ENCODE measurements at places on chromosomes 1 and 21. TPM values are rescaled to one million over a fixed set of nuclear protein-coding genes. Genes with fewer than 3 reads are reported as not detected.

DNA sequence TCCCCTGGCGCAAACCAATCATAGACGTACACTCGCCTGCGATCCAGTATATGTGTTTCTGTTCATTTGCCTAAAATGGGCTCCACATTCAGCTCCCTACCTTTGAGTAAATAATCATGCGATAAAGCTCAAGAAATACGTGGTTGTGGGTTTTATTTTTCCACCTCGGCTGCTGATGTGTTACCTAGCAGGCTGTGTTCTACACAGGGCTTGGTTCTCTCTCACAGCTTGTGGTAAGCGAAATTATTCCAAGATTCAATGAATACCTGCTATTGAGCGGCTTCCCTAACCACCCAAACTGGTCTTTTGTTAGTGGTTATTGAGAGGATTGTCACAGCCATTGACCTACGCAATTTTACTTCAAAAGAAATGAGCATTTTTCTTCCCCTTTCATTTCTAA, 180.2 kb downstream of the PBX1 start:
- no peak for DNase-seq

DNA sequence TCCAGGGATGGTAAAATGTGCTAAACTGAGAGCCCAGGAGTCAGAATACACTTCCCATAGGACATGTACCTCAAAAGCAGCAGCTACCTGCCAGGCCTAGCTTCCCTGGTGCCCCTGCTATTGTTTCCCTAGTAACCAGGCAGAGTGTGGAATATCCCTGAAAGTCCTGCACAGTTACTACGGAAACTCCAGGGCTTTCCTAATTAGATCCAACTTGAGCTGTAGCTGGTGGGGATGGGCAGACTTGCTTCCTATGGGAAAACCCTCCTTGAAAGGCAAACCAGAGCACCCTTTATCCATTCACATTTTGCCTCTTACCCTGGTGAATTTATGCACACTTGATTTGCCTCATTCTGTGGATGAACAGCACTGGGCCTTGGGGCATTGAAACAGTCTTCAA, 559.9 kb upstream of the PBX1 start:
- DNase-seq, result no peak

GRCh38 chr1:111879081-111879480, 110.4 kb downstream of the KCND3 start:
- no peak for DNase-seq

DNA sequence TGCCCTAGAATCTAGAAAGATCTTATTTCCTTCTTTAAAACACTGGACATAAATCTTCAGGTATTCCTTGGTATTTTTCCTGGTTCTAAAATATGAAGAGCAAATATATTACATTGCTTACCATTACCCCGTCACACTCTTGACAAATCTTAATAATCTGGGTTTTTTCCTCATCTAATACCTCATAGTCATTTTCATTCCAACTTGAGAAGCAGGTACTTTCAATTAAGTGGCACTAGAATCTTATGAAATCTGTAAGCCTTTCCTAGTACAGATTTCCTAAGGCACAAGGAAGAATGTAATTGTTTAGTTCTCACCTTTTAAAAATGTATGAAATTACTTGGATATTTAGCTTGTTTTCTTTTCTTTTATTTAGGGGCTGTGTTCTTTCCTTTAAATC, 481.5 kb upstream of the ZRANB2 start:
- no peak for DNase-seq

GRCh38 chr1:170200161-170200560, 54.4 kb downstream of the NTMT2 start:
- no peak for DNase-seq

C1orf167 gene
- polyA plus RNA-seq, result not detected

TENT5C gene
- polyA plus RNA-seq, result 5.3 TPM
